H4 (cell line): ENCODE measurements at places on chromosomes 7 and 10. TPM values are rescaled to one million over a fixed set of nuclear protein-coding genes. Genes with fewer than 3 reads are reported as not detected.

MMD2 gene
- total RNA-seq = not detected in 2 replicates

AEBP1 gene
- total RNA-seq = 0.06 TPM in 1 of 2 replicates, not detected in the other

PHYHIPL gene
- total RNA-seq = 0.06 TPM in 1 of 2 replicates, not detected in the other

OR2A12 gene
- not detected in 2 replicates for total RNA-seq

FAM25C gene
- total RNA-seq = not detected in 2 replicates

UBE2H gene
- 26.2 and 32.5 TPM in 2 replicates for total RNA-seq

RARRES2 gene
- not detected in 2 replicates for total RNA-seq

EPO gene
- total RNA-seq = not detected in 2 replicates

ABCA13 gene
- 0.17 and 0.29 TPM in 2 replicates for total RNA-seq

GDF10 gene
- total RNA-seq = not detected in 2 replicates

OPN1SW gene
- not detected in 2 replicates for total RNA-seq

XRCC2 gene
- total RNA-seq = 4.4 and 6.8 TPM in 2 replicates
